ENCODE measurements at places on chromosomes 7 and 10. TPM values are rescaled to one million over a fixed set of nuclear protein-coding genes. Genes with fewer than 3 reads are reported as not detected.
A peak's percentile ranks its signal among the peaks of the same experiment; 100 is the strongest.

DNA sequence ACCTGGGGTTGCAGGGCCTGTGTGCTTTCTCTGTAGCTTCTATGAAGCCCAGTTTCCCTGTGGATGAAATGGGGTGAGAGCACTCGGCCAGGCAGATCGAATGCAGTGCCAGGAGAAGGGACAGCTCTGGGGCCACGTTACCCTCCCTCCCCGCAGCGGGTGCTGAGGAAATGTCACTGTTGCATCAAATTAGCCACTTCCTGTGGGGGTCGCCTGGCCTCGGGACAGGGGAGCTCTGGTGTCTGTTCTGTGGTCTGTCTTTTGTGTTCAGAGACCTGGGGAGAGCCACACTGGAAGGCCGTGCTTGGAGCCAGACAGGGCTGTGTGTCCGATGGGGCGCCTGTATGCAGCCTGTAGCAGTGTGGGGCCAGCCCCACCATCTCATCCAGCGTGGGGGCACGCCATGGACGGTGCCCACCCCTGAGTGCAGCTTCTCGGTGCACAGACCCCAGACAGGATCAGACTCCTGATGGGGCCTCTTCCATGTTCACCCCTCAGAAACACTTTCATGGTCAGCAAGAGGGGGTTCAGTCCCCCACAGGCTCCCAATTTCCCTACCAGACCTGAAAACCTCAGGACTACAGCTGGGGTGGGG is 13.6 kb downstream of the TTYH3 start:
- DNase-seq, result no peak

GRCh38 chr10:126017961-126018560 is 121.7 kb downstream of the FANK1 start:
- DNase-seq, result no peak

- peak; percentile 59 for DNase-seq
Measured at GRCh38 chr10:10785627-10786026, 232.0 kb upstream of the CELF2 start.

DNA sequence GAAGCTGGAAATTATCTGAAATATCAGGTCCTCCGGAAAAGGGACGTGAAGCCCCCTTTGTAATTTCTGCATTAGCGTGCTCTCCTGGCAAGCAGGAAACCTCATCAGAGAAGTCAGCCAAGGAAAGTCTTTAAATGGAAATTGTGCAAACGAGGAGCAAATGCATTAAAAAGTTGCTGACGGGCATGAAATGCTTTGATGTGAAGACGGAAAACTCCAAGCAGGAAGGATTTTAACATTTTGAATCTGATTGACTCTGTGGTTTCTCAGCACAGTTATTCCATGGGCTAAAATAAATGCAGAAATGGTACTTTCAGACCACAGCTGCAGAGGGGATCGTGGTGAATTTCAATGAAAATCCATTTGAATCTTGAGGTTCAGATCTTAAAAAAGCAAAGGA is 167.8 kb downstream of the AHR start:
- DNase-seq, result no peak

- DNase-seq, result no peak
Measured at GRCh38 chr10:56370217-56371113, 9.4 kb upstream of the ZWINT start.

GRCh38 chr10:113234481-113234880 is 284.4 kb downstream of the TCF7L2 start:
- DNase-seq, result no peak

- no peak for DNase-seq
Measured at GRCh38 chr10:18044976-18045720, 93.4 kb downstream of the SLC39A12 start.

- DNase-seq, result no peak
Measured at GRCh38 chr7:149763563-149764240, 9.7 kb downstream of the ZNF467 start.

DNA sequence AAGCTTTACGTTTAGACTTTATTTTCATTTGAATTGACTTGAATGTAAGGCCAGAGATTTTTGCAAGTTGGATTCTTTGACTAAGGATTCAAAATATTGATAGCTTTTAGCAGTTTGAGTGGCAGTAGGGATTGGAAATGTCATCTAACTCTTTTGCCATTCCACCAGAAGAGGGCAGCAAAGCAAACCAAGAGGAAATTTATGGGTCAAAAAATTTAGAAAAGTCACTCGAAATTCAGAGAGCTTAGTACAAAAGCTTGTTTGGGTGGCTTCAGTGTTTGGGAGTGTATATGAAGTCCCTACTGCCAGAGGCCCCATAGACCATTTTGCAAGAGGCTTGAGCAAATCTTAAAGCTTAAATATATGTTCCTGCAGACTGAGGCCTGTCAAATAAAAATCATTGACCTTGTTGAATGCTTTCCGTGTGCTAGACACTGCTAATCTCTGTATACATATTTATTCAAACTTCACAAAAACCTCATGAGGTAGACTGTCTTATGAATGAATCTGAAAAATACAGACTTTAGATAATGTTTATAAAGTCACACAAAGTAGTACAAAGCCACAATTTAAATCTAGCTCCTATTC is 44.6 kb upstream of the RSBN1L start:
- peak; percentile 66 for DNase-seq

DNA sequence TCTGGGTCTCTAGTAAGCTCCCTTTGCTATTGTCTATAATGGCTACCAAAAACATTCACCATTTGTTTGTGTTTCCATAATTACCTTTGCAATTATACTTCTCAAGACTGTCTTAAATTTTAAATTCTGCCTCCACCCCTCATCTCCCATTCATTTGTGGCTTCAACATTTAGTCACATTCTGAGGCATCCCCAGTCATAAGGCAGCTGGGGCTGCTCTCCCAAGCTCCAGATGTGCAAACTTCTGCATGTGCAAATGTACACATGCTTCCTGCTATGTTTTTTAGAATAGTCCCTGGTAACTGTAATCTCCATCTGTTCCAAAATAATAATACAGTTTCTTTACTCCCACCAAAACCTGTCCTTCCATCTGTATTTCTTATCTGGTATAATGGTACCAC is 97.3 kb downstream of the CDK6 start:
- no peak for DNase-seq

DNA sequence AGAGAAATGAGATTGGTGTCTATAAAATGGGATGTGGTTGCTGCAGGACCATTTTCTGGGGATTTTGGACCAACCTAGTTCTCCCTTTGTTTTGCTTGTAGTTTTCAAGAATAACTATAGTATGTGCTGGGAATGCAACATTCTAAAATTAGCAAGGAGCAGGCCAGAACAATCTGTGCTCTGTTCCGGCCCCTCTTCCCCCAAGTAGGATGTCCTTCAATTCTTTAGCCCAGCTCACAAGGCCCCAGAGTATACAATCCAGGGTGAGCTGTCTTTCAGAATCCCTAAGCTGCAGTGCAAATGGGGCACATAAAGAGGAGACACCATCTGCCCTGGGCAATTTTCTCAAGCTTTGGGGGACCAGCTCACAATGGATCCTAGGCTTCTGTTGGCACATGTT is 809.1 kb downstream of the TNS3 start:
- DNase-seq, result no peak

GRCh38 chr10:131963350-131963749 is 18.4 kb downstream of the BNIP3 start:
- no peak for DNase-seq

The GNGT1 gene
- not detected for total RNA-seq

The ASZ1 gene
- not detected for total RNA-seq

- DNase-seq, result no peak
Measured at GRCh38 chr10:91742229-91742628, 56.0 kb upstream of the TNKS2 start.

The SLC18A2 gene
- not detected for total RNA-seq

DNA sequence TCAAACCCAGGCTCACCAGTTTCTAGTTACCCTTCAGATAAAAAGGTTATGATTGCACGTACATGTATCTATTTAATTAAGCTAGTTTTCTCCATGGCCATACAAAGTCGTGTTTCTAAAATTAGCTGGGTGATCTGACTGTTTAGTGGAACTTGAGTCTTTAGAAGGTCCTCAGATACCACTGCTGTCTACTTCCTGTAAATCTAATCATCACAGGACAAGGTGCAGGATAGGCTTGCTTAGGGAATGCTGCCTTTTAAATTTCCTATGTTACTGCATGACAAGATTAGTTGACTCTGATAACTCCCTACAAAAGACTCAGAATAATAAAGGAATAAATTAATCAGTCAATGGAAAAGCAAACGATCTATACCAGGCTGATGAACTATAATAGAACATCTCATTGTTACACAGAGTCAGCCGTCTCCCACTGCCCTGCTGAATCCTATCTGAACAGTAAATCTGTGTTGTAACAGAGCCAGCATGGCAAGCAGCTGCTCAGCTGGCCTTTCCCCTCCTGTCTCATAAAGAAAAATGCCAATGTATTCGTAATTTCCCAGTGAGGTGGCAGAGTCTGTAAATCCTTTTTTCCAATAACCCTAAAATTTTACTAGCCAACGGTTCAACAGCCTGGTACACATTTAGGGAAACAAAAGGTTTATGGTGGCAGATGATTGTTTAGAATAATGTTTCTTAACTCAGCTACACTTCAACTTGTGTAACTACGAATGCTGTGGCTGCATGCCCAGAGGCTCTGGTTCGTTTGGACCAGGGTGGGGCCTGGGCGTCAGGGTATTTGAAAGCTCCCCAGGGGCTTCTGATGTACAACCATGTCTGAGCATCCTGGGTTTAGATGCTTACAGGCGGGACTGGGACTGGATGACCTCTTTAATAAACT is 318.0 kb downstream of the PAXIP1 start:
- DNase-seq, result no peak

DNA sequence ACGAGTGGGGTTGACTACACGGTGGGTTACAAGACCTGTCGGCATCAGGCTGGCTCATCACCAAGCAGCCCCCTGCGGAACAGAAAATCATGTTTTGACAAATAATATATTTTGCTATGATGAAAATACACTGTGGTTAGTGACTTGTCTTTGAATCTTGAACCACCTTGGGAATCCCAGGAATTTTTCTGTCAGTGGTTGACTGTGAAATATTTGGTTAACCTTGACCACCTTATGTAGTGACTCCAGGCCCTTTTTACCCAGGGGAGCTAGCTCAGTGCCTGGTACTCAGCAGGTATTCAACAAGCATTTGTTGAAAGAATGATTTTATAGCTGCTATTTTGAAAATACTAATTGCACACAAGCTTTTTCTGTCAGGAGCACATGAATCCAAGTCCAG is 406.0 kb downstream of the PHF14 start:
- no peak for DNase-seq

The CCDC3 gene
- 1.4 TPM for total RNA-seq

GRCh38 chr7:7673240-7673550 is 32.6 kb downstream of the UMAD1 start:
- DNase-seq, result no peak

The DAGLB gene
- 20.2 TPM for total RNA-seq

The PHYHIPL gene
- total RNA-seq, result under 0.01 TPM

DNA sequence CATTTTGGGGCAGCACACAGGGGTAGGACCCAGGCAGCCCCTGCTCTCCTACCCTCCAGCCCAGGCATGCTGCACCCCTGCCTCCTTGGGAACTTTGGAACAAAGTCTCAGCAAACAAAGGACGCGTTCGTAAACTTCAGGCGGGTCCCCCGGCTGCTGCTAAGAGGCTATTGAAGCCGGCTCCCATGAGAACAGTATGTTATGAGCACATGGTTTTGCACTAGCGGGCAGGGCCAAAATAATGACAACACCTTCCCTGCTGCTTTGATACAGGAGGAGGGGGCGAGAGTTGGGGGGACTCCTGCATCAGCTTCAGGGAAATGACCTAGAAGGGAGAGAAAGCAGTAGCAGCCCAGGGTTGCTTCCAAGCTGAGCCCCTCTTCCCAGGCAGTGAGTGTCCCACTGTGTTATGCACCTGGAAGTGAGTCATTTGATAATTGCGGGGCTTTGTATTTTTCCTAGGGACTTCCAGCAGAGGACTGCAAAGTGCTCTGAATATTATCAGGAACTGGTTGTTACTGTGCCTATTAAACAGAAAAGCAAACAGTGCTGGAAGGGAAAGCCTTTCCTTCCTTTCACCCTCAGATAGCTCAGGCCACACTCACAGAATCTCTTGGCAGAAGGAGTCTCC is 6.9 kb downstream of the ITPRIP start:
- peak; percentile 90 for DNase-seq

GRCh38 chr10:95229724-95230627 is 35.9 kb downstream of the ACSM6 start:
- peak; percentile 76 for DNase-seq

DNA sequence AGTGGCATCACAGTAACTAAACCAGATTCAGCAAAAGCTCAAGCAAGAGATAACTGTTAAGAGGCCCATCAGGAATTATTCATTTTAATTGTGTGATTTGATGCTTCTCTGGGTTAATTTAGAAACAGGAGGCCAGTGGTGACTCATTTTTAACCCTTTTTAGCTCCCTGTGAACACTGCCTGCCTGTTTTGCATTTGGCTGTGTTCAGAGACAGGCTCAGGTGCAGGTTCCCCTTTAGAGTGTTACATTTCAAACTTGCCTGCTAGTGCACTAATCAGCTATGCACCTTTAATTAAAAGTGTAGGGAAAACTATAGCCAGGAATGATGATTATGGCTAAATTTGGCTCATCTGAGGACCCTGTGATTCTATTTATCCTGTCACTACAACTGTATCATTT is 6.5 kb downstream of the STAMBPL1 start:
- DNase-seq, result no peak

GRCh38 chr7:130901209-130901783 is 167.3 kb upstream of the KLF14 start:
- DNase-seq, result peak; percentile 75

DNA sequence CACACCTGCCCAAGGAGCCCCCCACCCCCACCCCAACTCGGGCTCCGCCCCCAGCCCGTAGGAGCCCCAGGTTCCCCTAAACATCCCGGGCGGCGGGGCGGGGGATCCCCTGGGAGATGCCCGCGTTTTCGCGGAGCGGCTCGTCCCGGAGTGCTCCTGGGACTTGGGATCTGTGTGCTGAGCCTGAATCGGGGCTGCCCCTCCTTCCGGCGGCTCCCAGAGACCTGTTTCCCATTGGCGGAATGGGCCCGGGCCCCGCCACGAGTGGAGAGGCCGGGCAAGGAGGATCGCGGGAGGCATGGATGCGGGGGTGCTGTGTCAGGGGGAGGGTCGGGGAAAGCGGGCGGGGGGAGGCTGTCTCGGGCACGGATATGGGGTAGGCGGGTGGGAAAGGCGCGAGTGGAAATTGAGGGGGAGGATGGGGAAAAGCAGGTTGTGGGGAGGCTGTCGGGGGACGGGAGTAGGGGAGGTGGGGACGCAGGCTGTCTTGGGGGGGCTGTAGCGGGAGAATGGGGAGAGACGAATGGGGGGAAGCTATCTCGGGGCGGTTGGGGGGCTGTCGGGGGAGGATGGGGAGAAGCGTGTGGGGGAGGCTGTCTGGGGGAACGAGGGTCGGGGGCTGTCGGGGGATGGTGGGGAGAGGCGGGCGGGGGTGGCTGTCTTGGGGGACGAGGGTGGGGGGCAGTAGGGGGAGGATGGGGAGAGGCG is 572 bp upstream of the BHLHA15 start:
- DNase-seq, result no peak

The GNAT3 gene
- total RNA-seq, result not detected
